CD8-positive, alpha-beta T cell (primary cell): ENCODE measurements at places on chromosomes 5 and 9.

DNA sequence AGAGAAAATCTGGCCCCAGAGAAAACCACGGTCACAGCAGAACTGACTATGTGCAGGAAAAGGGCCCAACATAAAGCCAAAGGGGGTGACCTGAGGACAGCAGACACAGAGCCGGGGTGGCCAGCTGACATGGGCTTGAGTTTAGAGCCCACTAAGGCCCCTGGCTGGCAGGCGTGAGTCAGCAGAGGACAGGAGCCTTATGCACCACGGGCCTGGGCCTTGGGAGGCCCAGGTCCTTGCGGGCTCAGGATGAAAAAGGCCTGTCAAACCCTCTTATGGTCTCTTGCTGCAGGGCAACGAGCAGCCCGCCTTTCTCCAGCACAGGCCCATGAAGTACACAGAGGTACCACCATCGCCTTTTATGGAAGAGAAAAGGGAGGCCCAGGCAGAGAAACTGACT, 19.7 kb downstream of the STK10 start:
- no peak for DNase-seq

DNA sequence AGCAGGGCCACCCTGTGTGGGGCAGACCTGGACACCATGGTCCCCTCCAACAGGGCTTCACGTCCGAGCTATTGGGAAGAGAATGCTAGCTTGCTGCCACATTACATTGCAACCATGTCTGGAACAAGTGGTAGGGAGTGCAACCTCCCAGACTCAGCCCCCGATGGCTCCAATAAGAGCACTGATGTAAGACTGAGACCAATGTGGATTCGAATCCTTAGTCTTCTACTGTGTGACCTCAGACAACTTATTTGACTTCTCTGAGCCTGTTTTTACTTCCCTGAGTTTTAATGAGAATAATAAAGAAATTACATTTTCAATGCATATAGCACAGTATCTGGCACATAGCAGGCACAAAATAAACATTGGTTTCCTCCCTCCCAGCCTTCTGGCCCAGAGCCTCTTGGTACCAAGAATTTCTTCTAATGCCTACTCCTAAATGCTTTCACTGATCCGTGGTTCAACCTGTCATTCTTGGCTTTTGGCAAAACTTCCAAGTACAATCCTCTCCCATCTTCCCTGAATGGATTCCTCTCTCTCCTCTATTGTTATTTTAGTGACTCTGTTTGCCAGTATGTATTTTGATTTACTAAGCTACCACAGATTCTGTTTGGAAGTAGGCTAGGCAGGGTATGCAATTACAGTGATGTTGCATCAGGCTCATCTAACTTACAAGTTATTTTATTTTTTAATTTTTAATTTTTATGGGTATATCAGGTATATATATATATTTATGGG, 34.6 kb upstream of the COL15A1 start:
- DNase-seq, result no peak

DNA sequence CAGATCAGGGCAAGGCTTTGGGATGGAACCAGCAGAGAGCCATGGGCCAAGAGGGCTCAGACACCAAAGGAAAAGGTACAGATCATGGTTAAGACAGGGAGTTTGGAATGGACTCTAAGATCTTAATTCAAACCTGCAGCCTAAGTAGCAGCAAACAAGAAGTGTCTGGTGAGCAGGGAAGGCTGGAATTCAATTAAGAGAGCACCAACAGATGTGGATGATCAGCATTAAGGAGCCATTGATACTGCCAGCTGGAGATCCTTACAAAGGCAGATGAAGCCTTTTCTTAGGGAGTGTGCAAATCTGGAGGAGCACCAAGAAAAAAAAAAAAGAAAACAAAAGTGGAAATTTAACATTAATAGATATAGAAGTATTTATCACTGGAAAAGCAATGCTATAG, 516.8 kb downstream of the RASEF start:
- no peak for DNase-seq

- no peak for DNase-seq
Measured at GRCh38 chr5:75584641-75585040, 26.6 kb upstream of the ANKDD1B start.

- DNase-seq, result no peak
Measured at GRCh38 chr5:74153255-74153790, 487.2 kb downstream of the ENC1 start.

DNA sequence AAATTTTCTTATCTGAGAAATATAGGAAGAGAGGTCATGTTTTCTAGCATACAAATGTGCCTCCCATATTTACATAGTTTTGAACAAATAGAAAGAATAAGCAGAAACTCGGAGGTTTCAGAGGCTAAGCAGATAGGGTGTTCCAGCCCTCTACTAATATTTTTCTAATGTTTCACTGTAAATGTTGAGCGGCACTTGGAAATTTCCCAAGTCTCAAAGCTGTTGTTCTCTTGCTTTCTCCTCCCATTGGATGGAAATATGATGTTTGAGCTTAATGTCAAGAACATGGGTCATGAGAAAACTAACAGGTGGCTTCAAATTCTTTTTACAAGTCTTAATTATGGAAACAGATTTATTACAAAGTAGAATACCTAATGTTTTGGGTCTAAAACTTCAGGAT, 5.1 kb downstream of the SPINK1 start:
- DNase-seq, result no peak

DNA sequence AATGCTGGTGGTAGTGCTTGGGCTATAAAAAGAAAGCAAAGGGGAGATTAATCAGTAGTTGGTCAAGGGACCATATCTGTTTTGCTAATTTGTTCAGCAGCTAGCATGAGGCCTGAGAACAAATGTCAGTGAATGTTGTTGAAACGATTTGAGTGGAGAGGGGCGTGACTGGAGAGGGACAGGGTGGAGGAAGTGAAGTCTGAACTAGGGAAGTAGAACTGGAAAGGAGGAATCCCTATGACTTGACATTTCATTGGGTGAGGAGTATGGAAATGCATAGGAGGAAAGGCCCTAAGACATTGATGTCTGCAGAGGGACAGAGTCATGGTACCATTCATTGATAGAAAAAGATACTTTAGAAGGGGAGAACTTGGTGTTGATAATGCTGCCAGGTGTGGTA, 19.7 kb downstream of the TLE4 start:
- no peak for DNase-seq

DNA sequence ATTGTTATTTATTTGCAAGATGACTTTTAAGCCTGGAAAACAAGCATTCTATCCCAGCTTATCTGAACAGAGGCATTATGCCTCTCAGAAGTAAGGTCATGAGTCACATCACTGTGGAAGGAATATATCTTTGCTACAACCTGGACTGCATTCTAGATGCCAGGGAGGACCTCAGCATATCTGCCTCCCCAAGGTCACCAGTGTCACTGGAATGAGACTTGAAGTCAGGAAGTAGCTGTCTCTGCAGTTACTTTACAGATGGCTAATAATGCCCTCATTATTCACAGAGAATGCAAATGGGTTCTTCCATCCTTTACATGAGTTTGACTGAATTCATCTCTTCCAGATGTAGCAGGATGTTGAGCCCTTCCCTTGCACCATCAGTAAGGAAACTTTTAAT, 4.4 kb upstream of the FAM13B start:
- no peak for DNase-seq

DNA sequence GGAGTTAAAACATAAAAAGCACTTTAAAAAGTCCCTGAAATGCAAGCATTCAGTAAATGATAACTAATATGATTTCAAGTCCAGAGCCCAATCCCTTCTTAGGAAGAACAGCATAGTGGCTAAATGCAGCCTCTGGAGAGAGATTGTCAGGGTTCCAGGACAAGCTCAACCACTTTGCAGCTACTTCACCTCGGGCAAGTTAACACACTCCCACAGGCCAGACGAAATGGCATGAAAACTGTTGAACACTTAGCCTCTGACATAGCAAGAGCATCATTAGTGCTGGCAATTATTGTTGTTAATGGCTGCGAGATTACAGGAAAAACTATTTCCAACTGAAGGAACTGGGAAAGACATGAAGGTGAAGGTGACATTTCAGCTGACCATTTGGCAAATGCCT, 205.8 kb downstream of the GRIA1 start:
- DNase-seq, result no peak

- DNase-seq, result no peak
Measured at GRCh38 chr5:113132564-113132963, 156.0 kb downstream of the DCP2 start.

GRCh38 chr9:88303721-88304451, 84.4 kb upstream of the SPIN1 start:
- no peak for DNase-seq

- DNase-seq, result no peak
Measured at GRCh38 chr9:120117081-120117480, 462.9 kb downstream of the CDK5RAP2 start.

DNA sequence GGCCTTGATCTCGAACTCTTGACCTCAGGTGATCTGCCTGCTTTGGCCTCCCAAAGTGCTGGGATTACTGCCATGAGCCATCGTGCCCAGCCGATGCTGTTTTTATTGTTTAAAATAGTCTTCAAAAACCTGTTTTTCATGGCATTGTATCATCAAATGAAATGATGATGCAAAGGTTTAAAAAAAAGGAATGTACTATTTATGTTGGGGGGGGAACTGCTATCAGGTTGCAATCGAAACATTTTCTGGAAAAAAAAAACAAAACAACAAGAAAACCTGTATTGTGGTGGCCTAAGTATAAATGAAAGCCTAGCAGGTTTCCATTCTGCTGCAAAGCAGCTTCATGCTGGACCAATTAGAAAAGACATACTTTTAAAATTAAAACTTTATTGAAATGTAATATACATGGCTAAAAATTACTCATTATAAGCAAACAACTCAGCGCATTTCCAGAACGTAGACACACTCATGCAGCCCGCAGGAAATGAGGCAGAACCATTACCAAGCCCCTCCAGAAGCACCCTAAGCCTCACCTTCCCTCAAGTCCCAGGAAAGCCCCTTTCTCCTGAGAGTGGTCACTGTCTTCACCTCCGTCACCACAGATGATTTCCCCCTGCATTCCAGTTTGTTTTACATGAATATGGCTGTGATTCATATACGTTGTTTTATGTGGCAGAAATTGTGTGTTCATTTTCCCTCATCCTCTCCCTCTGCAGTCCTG, 19.0 kb downstream of the GPR107 start:
- DNase-seq, result no peak

GRCh38 chr9:129630967-129631673, 5.2 kb downstream of the NTMT1 start:
- no peak for DNase-seq

DNA sequence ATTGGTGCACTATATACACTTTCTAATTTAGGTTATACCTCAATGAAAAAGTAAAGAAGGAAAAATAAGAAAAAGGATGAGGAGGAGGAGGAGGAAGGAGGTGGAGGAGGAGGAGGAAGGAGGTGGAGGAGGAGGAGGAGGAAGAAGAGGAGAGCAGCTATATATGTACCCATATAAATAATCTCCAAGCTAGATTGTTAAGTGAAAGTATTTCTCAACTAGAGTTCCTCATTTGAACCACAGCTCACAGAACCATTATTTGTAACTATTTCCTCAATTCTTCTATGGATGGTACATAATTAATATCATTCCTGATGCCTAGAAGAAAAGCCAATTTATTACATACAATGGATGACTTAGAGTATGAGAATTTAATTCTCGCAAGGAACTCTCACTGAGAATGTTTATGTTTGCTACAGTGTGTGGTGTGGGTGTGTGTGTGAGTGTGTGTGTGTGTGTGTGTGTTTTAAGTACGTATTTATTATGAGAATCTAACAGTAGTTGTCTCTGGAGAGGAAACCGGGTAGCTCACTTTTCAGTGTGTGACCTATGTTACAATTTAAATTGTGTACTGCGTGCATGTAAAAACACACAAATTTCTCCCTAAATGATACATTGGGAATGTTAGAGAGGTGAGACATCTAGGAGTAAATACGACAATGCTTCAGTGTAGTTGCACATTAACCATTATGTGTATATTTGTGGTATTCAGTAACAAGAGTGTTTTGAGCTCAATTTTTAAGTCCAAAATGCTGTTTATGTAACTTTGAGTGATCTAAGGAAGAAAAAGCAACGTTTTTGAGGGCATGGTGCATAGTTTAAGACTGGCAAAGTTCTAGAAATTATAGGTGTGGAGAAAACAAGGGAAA, 20.2 kb upstream of the NREP start:
- no peak for DNase-seq

- no peak for DNase-seq
Measured at GRCh38 chr9:74554751-74555419, 57.8 kb downstream of the RORB start.

DNA sequence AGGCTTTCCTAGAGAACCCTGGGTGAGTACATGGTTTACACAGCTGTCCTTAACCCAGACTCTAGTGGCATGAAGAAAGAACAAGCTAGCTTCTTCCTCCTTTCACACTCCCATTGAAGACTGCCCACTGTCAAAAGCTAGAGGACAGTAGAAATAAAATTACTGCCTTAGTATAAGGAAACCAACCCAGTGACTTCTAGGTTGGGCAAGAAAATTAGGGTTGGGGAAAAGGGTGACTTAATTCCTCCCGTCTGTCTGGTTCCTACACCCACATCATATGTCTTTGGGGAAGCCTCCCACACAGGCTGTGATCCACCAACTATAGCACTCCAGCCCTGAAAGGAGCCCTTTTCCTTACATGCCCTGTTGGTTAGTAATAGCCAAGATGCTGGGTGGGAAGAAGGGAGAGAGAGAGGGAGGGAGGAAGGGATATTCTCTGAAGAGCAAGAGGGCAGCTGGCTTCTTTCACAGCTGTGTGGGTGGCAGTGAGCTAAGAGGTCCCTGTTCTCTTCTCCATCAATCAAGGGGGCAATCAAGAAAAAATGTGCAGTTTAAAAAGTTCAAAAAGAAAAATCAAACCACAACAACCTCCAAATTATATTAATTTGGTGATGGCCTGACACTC, 21.7 kb downstream of the HBEGF start:
- DNase-seq, result no peak

GRCh38 chr9:130900701-130901497, 4.3 kb upstream of the QRFP start:
- DNase-seq, result no peak

DNA sequence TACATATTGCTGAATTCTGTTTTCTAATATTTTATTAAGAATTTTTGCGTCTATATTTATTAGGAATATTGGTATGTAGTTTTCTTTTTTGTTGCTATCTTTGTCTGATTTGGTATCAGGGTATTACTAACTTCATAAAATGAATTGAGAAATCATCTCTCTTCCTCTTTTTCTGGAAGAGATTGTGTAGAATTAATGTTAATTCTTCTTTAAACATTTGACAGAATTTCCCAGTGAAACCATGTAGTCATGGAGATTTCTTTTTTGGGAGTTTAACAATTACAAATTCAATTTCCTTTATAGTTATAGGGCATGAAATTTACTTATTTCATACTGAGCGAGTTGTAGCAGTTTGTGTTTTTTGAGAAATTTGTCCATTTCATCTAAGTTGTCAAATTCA, 3.3 kb upstream of the FAM170A start:
- no peak for DNase-seq

- DNase-seq, result no peak
Measured at GRCh38 chr9:11356067-11356466, 743.3 kb upstream of the PTPRD start.
